ENCODE measurements at places on chromosomes 5 and 9. TPM values are rescaled to one million over a fixed set of nuclear protein-coding genes. Genes with fewer than 3 reads are reported as not detected.
A peak's percentile ranks its signal among the peaks of the same experiment; 100 is the strongest.

The SPATA31D1 gene
- not detected for total RNA-seq

- no peak overlapping the region for H3K27ac ChIP-seq
- no peak overlapping the region for H3K4me3 ChIP-seq
- H3K27me3 ChIP-seq = no peaks in the 10 kb centered on the region
Measured at GRCh38 chr9:85743275-85744128, 1.7 kb upstream of the AGTPBP1 start.

DNA sequence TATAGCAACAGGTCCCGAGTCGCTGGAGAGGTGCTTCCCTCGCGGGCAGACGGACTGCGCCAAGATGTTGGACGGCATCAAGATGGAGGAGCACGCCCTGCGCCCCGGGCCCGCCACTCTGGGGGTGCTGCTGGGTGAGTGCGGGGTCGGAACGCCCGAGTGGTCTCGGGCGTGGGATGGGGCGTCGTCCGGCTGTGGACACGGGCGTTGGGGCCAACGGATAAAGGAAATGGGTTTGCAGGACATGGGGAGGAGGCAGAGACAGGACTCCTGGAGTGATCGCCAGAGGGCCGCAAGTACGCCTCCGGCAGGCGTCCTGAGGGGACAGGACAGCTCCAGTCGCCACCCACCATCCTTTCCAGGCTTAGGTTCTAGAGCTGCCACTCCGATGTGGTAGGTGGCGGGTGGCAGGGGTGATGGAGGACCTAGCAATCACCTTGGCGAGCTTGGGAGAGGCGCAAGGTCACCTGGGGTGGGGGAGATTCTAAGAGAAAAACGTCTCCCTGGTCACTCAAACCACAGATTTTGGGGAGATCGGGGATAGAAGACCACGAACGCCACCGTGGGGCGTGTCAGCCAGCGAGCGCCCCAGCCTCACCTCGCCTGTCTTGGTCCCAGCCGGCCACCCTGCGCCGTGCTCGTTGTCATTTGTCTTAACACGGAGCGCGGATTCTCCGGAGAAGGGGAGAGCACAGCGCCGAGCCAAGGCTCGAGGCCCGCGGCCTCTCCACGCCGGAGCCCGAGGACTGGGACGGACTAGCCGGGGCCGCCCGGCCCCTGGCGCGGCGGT, 922 bp downstream of the LMX1B start:
- DNase-seq = peak; percentile 72
- no peak overlapping the region for H3K27ac ChIP-seq
- no peaks in the 10 kb centered on the region for H3K4me1 ChIP-seq
- H3K4me3 ChIP-seq = no peak overlapping the region

The C9 gene
- 0.30 TPM for total RNA-seq

GRCh38 chr5:119405419-119405818, 46.9 kb upstream of the HSD17B4 start:
- H3K36me3 ChIP-seq = no peaks in the 10 kb centered on the region
- no peak for DNase-seq
- no peaks in the 10 kb centered on the region for H3K4me1 ChIP-seq
- no peak overlapping the region for H3K4me3 ChIP-seq
- H3K27ac ChIP-seq = no peak overlapping the region
- H3K27me3 ChIP-seq = no peaks in the 10 kb centered on the region

DNA sequence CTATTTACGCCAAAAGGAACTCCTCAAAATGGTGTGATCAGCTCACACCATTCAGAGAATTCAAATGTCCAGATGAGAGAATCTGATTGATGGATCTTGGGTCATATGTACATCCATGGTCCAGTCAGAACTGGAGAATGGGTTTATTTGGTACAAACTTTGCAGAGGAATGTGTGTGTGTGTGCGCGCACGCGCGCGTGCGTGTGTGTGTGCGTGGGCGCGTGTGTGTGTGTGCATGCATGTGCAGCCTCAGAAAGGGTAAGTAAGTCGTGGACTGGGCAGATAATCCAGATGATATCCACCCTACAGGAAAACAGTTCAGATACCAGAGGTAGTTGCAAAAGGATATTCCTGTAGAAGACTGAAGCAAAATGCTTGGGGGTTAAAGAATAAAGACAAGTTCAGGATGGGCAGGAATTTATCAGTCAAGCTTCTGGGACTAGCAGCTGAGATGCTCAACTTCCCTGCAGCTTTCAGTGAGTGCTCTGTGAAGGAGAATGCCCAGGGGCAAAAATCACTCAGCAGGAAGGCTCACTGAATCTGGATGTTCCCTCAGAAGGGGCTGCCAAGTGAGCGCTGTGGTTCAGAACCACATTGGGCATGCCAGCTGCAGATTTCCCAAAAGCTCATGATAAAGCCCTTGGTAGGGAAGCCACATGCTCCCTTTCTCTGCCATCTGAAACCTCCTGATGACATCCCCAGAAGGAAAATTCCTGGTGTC, 440.5 kb upstream of the SGCD start:
- no peaks in the 10 kb centered on the region for H3K36me3 ChIP-seq
- H3K27ac ChIP-seq = no peak overlapping the region
- H3K4me1 ChIP-seq = no peaks in the 10 kb centered on the region
- H3K4me3 ChIP-seq = no peak overlapping the region
- no peak for DNase-seq

The HTR1A gene
- total RNA-seq = not detected

GRCh38 chr5:137095597-137095996, 403.5 kb downstream of the SPOCK1 start:
- H3K36me3 ChIP-seq = no peaks in the 10 kb centered on the region
- no peak overlapping the region for H3K27ac ChIP-seq
- no peak overlapping the region for H3K4me3 ChIP-seq
- no peaks in the 10 kb centered on the region for H3K27me3 ChIP-seq

- no peak overlapping the region for H3K4me3 ChIP-seq
- H3K36me3 ChIP-seq = no peaks in the 10 kb centered on the region
- no peak for DNase-seq
- peaks cover 3% of the 10 kb centered on the region for H3K27me3 ChIP-seq
- no peaks in the 10 kb centered on the region for H3K4me1 ChIP-seq
- H3K27ac ChIP-seq = no peak overlapping the region
Measured at GRCh38 chr5:166962461-166962860, 1329.0 kb upstream of the WWC1 start.

DNA sequence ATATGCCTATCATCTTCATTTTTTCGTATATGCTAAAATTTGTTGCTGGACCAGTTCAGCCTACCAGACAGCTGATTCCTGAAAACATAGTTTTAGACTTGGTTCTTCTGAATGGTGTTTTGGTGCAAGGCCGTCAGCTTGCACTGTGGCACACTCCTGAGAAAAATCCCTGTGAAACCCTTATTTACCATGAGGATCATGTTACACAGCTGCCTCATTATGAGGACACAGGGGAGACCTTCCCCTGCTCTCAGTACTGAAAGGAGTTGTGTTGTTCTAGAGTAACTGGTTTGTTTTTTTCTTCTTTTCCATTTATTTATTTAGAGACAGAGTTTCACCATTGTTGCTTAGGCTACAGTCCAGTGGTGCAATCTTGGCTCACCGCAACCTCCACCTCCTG, 37.6 kb downstream of the MAST4 start:
- no peaks in the 10 kb centered on the region for H3K4me1 ChIP-seq
- DNase-seq = no peak
- no peak overlapping the region for H3K4me3 ChIP-seq
- no peaks in the 10 kb centered on the region for H3K27me3 ChIP-seq
- no peaks in the 10 kb centered on the region for H3K36me3 ChIP-seq

DNA sequence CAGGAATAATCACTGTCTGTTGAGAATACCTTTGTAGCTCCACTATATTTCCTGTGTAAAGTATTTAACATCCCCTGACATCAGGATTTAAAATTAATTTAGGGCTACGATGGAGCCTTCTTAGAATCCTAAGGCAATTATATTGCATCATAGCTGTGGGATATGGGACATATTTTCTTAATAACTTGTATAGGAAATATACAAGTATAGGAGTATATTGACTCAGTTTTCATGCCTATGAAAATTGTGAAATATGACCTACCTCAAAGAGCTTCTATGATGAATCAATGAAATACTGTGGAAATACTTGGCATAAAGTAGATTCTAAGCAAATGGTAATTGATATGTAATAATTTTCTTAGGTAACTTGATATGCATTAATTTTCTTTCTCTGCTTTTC, 221.0 kb upstream of the KLF4 start:
- no peaks in the 10 kb centered on the region for H3K36me3 ChIP-seq
- no peak overlapping the region for H3K4me3 ChIP-seq
- H3K27me3 ChIP-seq = no peaks in the 10 kb centered on the region

The PPP3R2 gene
- total RNA-seq = not detected

DNA sequence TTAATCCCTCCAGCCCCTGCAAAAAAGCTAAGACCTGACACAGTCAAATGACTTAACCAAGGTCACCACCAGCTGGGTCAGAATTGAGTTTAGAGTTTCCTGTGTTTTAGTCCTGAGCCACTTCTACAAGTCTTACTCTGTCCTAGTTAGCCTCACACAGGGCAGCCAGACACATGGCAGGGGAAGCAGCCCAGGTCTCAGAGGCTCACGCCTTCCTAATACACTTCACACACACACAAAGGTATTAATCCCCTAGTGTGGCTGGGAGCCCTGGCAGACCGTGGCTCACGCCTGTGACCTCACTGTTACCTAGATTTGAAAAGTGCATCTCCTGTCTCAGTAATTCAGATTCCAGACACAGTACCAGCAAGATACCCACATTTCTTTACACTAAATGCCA, 77.4 kb upstream of the WWC1 start:
- no peak for DNase-seq
- H3K4me1 ChIP-seq = peaks cover 5% of the 10 kb centered on the region
- no peak overlapping the region for H3K4me3 ChIP-seq
- no peak overlapping the region for H3K27ac ChIP-seq
- no peaks in the 10 kb centered on the region for H3K36me3 ChIP-seq
- H3K27me3 ChIP-seq = no peaks in the 10 kb centered on the region

The CDC25C gene
- not detected for total RNA-seq

DNA sequence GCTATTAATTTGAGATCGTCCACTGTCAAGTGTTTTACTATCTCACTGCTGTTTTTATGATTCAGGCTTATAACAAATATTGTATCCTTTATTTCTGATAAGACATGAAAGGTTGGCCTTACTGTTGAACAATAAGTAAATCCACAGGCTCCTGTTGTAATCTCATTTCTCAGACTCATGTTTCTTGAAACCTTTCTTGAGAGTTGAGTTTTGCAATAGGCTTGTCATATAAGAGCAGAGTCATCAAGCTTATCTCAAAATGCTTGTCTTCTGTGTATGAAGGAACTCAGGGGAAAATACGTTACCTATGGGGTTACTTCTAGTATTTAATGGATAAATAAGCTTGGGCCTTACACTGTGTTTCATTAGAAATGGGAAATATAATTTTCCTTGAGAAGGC, 9.2 kb upstream of the TLX3 start:
- no peaks in the 10 kb centered on the region for H3K4me1 ChIP-seq
- DNase-seq = no peak
- no peak overlapping the region for H3K4me3 ChIP-seq
- H3K27ac ChIP-seq = no peak overlapping the region
- H3K36me3 ChIP-seq = no peaks in the 10 kb centered on the region

- no peak overlapping the region for H3K27ac ChIP-seq
- no peaks in the 10 kb centered on the region for H3K27me3 ChIP-seq
- no peaks in the 10 kb centered on the region for H3K36me3 ChIP-seq
- no peak overlapping the region for H3K4me3 ChIP-seq
- no peaks in the 10 kb centered on the region for H3K4me1 ChIP-seq
Measured at GRCh38 chr5:50574121-50574520, 92.3 kb upstream of the PARP8 start.

The SPATA31D4 gene
- not detected for total RNA-seq

DNA sequence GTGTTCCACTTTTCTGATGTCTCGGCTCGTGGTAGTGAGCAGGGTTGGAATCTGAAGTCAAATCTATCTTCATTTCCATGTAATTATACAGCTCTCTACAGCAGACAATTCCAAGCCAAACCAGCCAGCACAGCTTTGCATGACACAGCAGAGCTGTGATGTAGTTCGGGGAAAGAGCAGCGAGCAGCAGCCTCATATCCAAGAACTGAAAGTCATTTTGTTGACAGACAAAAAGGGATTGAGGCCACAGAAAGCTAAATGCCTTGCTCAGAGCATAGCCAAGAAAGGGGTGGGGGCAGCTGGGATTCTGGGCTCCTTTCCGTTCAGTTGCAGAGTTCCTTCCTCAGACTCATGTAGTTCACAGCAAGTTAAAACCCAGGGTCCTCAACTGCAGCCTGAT, 32.1 kb downstream of the LCP2 start:
- no peak overlapping the region for H3K27ac ChIP-seq
- H3K27me3 ChIP-seq = no peaks in the 10 kb centered on the region
- H3K4me3 ChIP-seq = no peak overlapping the region
- peak; percentile 71 for DNase-seq
- no peaks in the 10 kb centered on the region for H3K36me3 ChIP-seq

The QRFP gene
- not detected for total RNA-seq
